ENCODE measurements at places on chromosomes 2 and 18.
A peak's percentile ranks its signal among the peaks of the same experiment; 100 is the strongest.

DNA sequence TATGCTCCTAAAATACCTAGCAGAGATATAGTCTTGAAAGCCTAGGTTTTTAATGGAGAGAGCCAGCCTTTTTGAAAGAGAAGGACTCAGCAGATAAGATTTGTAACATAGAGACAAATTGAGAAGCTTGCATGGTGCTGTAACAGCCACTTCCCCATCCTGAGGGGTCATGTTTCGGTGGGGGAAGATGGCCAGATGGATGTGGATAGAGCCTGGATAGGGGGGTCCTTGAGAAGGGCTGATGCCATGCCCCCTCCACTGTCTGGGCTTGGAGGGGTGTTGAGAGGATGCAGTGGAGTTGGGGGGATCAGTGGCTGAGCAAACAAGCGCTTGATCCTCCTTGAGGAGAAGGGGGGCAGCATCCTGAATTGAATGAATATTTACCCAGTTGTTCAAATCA is 178.0 kb upstream of the HS6ST1 start:
- DNase-seq, result no peak

- DNase-seq, result no peak
Observed at GRCh38 chr2:180050246-180050645, 43.1 kb upstream of the CWC22 start.

DNA sequence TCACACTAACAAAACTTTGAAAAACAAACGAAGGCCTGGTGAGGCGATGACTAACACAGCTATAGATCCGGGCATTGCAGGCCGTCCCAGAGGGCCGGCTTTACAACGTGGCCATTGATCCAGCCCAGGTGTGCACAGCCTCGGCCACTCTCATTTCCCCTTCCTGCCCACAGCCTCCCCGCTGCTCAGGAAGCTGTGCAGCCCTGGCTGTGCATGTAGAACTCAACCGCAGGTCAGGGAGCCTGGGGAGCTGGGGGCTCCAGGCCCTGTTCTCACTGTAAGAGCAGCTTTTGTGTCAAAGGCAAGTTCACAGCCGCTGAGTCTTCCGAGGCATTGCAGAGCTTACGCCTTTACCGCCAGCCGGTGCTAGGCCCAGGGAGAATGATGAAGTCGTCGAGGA is 87.2 kb downstream of the LONRF2 start:
- no peak for DNase-seq

- DNase-seq, result no peak
Observed at GRCh38 chr2:218655751-218656150, 3.7 kb downstream of the ZNF142 start.

DNA sequence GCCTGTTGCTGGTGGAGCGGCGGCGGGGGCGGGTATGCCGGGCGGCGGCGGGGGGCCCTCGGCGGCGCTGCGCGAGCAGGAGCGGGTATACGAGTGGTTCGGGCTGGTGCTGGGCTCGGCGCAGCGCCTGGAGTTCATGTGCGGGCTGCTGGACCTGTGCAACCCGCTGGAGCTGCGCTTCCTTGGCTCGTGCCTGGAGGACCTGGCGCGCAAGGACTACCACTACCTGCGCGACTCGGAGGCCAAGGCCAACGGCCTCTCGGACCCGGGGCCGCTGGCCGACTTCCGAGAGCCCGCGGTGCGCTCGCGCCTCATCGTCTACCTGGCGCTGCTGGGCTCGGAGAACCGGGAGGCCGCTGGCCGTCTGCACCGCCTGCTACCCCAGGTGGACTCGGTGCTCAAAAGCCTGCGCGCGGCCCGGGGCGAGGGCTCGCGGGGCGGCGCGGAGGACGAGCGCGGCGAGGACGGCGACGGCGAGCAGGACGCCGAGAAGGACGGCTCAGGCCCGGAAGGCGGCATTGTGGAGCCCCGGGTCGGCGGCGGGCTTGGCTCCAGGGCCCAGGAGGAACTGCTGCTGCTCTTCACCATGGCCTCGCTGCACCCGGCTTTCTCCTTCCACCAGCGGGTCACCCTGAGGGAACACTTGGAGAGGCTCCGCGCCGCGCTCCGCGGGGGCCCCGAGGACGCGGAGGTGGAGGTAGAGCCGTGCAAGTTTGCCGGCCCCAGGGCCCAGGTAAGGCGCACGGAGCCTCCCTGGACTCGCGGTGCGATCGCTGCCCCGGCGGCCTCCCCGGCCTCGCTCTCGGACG is 1.0 kb downstream of the ZCCHC2 start:
- DNase-seq, result peak; percentile 20

Measured in 8988T (cell line).